ENCODE measurements at places on chromosomes 12 and 14.

GRCh38 chr14:89015016-89015415 is 190.6 kb downstream of the TTC8 start:
- DNase-seq = no peak

- DNase-seq = no peak
Observed at GRCh38 chr14:76457841-76458240, 81.9 kb downstream of the ESRRB start.

- no peak for DNase-seq
Observed at GRCh38 chr12:92513231-92513730, 189.5 kb upstream of the PLEKHG7 start.

DNA sequence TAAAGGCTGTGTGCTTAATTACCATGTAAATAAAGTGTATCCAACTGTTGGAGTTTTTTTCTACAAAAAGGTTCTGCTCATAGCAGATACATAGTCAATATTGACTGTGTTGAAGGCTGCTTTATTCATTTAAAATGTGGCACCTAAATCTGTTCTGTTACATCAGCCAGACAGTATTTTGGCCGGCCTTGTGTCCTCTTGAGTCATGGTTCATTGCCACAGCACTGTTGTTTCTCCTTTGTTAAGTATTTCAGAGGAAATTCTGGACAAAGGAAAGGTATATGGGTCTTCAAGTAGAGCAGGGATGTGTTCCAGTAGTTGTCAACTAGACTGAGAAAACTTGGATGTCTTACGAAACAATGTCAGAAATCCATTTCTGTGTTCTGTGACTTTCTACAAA is 95.5 kb downstream of the SLC38A6 start:
- DNase-seq = no peak

GRCh38 chr12:70049596-70050360 is 193.5 kb upstream of the CNOT2 start:
- DNase-seq = no peak

DNA sequence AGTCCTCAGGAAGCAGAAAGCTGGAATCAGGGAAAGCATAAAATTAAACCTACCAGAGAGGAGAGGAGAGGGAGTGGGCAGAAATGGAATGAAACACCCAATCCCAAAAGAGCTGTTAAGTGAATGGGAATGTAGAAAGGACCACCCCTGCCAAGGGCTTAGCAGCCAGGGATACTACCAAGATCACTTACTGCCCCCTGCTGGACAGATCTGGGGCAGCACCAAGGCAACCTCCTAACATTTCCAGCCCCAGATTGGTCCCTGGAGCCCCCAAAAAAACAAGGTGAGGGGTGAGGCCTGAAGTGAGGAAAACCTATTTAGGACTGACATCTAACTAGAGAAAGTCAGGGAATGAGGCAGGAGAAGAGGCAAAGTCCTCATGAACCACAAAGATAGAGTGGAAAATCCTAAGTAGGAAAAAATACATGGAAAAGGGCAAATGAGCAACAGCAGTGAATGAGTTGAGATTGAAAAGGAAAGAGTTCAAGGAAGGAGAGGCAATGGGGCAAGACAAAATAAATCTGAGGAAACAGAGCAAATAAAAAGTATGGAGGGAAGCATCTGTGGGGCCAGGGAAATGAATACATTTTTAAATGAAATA is 11.2 kb upstream of the FKBP11 start:
- peak; percentile 53 for DNase-seq

GRCh38 chr14:31257244-31257553 is 49.6 kb upstream of the HECTD1 start:
- no peak for DNase-seq

DNA sequence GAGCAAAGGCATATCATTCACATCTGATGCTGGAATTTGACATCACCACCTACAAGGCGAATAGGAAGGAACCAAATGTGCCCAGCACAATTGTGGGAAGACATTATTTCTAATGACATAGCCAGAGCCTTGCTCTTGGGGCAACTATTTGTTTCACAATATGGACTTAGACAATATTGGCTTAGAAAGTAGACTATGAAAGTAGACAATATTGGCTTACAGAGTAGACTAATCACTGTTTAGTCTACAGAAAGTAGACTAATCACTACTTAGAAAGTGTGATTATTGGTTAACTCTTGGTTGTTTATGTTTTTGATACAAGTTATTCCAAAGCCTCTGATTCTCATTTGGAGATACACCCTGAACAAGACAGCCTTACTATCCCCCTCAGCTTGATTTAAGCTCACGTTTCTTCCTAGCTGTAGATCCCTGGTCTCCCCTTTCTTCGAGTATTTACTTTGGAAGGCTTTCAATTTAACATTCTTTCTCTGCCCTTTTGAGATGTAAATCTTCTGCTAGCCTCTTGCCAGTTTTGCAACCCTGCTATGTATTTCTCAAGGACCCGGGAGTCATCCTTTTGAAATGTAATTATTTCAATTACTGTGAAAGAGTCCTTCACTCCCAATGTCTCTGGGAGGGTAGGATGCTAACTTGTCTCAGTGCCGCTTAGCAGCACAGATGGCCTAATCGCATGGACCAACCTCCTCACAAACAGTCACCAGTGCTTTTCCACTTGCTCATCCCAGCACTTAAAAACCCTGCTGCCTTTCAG is 843.2 kb downstream of the GALC start:
- DNase-seq = no peak

GRCh38 chr14:94116701-94117100 is 6.2 kb downstream of the IFI27 start:
- no peak for DNase-seq

GRCh38 chr12:21647179-21647578 is 10.5 kb downstream of the LDHB start:
- no peak for DNase-seq

DNA sequence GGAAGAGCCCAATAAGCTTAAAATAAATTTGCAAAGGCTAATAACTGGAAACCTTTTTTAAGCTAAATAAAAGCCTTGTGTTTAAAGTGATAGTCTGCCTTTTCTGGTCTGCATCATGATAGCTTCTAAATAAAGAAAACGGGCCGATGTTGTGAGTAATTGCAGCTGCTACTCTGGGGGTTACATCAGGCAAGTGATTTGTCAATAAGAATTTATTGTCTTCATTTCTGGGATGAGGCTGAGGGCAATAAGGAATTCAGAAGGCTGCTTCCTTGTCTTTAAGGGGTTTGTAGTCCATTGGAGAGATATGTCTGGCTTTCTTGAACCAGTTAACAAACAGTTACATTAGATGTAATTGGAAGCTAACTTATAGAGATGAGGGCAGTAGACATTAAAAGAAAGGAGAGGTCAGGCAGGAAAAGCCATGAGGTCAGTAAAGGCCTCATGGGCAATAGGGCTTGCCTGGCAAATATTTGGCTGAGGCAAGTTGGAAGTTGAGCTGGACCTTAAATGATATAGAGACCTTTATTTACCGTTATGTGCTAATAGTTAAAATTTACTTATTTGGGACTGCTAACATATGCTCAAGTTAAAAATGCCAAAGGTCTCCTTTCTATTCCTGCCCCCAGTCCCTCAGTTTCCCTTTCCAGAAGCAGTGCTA is 85.0 kb downstream of the CRADD start:
- DNase-seq = no peak

DNA sequence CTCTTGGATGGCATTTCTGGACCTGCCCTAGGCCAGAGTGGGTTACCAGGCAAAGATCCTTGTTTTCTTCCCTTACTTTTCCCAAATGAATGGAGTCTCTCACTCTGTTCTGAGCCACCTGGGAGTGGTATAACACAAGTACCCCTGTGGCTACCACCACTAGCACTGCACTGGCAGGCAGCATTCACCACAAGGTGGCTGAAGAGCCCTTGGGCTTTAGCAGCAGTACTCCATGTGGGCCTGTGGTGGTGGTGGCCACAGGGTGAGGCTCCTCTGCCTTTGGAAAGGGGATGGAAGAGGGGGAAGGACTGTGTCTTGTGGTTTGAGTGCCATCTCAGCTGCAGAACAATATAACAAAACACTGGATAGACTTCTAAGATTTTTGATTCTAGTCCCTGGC is 38.1 kb upstream of the LMNTD1 start:
- no peak for DNase-seq

GRCh38 chr14:52131640-52132320 is 62.9 kb upstream of the NID2 start:
- DNase-seq = peak; percentile 22

DNA sequence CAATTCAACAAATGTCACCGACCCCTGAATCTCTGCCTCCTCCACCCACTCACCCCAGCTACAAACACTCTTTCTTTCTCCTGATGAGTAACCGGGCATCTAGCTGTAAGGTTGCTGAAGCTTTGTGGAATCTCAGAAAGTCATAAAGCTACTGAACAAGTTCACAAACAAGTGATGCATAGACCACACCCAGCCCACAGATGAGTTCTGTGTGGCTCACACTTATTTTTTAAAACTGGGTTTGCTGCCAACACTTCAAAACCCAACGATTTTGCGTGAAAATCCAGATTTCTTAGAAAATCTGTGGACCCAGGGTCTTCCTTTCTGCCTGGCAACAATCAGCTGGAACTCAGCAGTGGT is 96.1 kb downstream of the APAF1 start:
- DNase-seq = no peak

- no peak for DNase-seq
Observed at GRCh38 chr14:102389246-102389645, 26.5 kb downstream of the TECPR2 start.

DNA sequence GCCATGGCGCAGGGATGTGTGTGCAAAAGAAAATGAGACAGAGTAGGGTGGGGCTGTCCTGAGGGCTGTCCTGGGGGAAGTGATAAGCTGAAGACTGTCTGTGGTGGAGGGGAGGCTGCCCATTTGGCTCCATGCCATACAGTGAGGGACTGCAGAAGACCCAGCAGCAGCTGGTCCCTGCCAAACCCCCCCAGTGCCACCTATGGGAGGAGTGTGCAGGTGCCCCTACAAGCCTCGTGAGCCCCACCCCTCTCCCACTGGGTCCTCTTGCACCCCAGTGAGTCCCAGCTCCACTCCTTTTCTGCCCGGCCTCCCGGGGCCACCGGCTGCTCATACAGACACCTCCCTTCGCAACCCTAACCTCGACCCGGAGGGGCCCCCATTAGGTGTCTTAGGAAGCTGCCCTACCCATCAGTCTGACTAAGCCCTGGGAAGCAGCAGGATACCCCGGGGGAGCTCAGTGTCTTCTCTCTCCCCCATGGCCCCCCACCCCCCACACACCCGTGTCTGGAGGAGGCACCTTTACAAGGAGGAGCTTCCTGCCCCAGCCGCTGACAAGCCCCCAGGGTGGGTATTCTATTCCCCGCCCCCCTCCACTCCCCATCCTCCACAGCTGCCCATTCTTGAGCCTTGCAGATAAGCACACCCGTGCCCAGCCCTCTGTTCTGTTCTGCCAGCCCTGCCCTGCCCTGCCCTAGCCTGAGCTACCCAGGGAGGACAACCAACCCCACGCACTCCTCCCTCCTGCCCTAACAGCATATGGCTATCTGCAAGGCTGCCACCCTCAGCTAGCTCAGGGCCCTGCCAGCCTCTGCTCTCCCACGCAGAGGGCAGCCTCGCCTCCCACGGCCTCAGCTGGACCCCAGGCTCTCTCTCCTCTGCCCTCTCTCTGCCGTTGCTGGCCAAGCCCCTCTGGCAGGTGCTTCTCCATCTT is 41.9 kb downstream of the SLC6A12 start:
- no peak for DNase-seq

GRCh38 chr14:22505697-22506377 is 83.2 kb downstream of the DAD1 start:
- no peak for DNase-seq

GRCh38 chr12:115857923-115858322 is 419.6 kb downstream of the MED13L start:
- no peak for DNase-seq

DNA sequence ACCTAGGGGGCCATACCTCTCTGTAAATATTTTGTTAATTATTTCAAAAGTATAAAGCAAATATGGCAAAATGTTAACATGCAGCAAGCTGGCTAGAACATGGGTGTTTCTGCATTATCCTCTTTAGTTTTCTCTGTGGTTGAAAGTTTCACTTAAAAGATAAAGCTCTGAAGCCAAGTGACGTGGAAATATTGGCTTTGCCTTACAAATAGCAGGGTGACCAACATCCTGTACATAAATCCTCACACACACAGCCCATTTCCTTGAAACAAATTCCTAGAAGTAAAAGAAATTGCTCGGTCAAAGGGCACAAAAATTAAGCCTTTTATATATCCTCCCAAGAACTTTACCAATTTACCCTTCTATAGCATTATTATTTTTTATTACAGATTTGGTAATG is 10.6 kb upstream of the VWF start:
- no peak for DNase-seq

DNA sequence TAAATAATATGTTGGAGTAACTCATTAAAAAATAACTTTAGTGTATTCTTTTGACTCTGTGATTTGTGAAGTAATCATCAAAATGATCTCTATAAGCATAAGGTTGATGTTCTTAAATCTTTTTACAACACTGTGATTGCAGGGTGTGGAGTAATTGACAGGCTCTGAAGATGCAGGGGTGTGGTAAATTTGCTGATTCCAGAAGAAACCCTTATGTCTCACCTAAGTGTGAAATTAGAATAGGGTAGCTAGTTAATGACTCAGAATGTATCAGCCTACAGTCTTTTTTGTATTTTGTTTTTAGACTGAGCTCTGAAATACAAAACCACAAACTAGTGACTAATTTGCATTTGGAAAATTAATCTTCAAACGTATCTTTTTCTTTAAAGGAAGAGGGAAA is 5.9 kb downstream of the PRPF39 start:
- no peak for DNase-seq

GRCh38 chr12:116040402-116040801 is 237.1 kb downstream of the MED13L start:
- no peak for DNase-seq

GRCh38 chr12:78431931-78432330 is 432.6 kb upstream of the SYT1 start:
- DNase-seq = no peak

DNA sequence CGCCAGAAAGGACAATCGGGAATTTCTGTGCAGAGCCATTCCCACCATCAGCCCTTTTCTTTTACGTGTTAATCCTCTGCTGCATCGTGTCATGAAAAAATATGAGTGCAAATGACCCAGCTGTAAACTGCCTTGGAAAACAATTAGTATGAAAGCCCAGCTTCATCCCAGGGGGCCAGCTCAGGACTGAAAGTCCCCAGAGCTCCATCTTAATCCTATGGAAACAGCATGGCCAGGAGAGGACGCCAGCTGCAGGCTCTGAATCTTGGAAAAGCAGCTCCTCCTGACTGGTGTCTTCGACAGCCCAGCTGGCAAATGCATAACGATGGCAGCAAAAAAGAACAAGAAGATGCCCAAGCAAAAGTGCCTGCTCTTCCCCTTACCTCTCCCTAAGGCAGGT is 191.5 kb downstream of the NTF3 start:
- no peak for DNase-seq

GRCh38 chr12:7748852-7749251 is 1.7 kb upstream of the CLEC4C start:
- no peak for DNase-seq

DNA sequence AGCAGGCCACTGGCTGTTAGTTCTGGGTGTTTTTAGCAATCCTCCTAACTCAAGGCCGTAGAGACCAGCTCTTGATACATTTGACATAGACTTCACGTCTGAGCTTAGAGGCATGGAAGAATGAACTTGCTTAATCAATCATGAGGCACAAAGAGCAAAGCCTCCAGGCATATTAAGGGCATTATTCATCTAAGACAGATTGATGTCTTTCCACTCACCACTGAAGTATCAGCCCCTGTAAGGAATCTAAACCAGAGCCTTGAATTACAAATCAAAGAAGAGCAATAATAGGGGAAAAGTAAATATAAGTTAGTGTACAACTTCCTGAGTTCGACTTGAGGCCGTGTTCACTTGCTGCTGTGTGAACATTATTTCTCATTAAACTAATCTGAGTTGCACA is 1470.7 kb downstream of the AACS start:
- no peak for DNase-seq

GRCh38 chr12:92393504-92393903 is 247.9 kb upstream of the BTG1 start:
- no peak for DNase-seq

All from NCI-H1930 (cell line).